B cell (primary cell): ENCODE measurements at places on chromosomes 13 and 19. TPM values are rescaled to one million over a fixed set of nuclear protein-coding genes. Genes with fewer than 3 reads are reported as not detected.

Gene GPC6
- total RNA-seq = not detected in 2 replicates

Gene MLLT1
- total RNA-seq = 40.2 and 45.7 TPM in 2 replicates

Gene DPF1
- not detected in 2 replicates for total RNA-seq

- no peak for DNase-seq
Measured at GRCh38 chr13:93673885-93674284, 447.3 kb downstream of the GPC6 start.

DNA sequence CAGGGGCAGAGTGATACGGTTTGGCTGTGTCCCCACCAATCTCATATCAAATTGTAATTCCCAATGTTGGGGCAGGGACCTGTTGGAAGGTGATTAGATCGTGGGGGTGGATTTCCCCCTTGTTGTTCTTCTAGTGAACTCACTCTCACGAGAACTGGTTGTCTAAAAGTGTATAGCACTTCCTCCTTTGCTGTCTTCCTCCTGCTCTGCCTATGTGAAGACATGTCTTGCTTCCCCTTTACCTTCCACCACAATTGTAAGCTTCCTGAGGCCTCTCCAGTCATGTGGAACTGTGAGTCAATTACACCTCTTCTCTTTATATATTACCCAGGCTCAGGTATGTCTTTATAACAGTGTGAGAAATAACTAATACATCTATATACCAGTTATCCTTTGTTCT is 706.4 kb upstream of the KLHL1 start:
- no peak for DNase-seq

DNA sequence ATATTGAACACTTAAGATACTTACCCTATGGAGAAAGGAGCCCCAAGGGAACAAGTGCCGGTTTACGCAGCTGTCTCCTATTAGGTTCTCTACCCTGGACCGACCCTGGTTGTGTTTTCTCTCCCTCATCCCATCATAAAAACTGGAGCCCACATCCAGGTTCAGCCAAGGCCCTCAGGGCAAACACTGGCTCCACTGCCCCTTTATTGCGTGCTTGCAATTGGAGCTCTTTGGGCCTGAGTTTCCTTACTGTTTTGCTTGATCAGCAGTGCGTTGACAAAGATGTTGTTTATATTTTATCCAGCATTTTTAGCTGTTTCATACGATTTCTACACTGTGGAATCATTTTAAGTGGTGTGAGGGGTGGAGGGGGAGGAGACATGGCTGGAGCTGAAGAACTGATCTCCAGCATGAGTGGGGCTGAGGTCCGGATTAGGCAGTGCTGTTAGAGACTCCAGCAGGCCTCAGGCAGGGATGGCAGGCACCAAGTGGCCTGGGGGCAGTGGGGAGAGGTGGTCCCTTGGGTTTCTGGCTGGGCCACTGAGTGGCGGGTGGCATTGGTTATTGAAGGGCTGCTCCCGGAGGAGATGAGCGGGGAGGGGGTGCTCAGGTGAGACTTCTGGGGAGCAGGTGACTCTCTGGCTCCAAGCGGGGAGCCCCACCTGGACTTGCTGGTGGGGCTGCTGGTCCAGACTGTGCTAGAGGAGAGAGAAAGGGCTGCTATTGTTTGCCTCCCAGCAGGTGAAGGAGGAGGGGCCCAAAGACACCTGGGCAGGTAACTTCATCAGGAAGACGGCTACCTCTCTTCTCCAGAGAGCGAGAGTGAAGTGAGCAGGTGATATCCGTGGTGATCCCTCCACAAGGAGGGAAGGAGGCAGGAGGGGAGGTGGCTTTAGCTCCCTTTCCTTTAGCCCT is 62.4 kb upstream of the RNF113B start:
- no peak for DNase-seq

DNA sequence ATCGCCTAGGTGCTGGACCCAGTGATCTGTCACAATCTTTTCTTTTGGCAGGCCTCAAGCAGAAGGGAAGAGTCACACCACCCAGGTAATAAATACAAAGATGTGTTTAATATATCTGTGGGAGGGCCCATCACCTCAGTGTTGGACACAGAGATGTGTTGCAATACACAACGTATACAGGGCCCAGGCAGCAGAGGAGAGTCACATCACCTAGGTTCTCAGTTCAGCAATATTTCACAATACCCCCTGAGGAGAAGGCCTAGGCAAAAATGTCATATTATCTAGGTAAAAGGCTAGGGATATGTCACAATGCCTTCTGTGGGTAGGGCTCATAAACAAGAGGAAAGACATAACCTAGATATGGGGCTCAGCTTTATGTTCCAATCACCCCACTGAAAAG is 53.5 kb upstream of the ZNF728 start:
- DNase-seq = no peak

GRCh38 chr13:85806553-85807175 is 7.4 kb upstream of the SLITRK6 start:
- DNase-seq = peak; percentile 9

DNA sequence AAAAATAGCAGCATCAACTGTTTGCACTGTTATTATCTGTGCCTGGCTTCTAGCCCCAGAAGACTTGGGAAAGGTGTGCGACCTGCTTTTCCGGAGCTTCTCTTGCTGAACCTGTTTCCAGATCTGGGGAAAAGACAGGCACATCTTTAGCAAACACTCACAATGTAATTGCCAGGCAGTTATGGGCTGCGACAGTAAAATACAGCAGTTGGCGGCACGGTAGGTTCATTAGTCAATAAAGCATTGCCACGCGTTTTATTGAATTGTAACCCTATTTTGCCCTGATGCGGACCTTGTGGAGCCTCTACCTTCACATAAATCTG is 223.7 kb upstream of the TSHZ3 start:
- DNase-seq = no peak

- DNase-seq = no peak
Measured at GRCh38 chr19:46490774-46491173, 4.9 kb downstream of the PNMA8B start.

- DNase-seq = no peak
Measured at GRCh38 chr13:50690006-50690405, 153.5 kb downstream of the DLEU7 start.

Gene UPF3A
- total RNA-seq = 106 and 109 TPM in 2 replicates

GRCh38 chr19:49216071-49216470 is 58.5 kb downstream of the TRPM4 start:
- DNase-seq = no peak

GRCh38 chr13:47287291-47287751 is 390.5 kb upstream of the HTR2A start:
- DNase-seq = no peak

GRCh38 chr13:32019612-32020233 is 11.9 kb upstream of the FRY start:
- peak; percentile 62 for DNase-seq

Gene NPAS1
- 1.1 TPM in 2 replicates for total RNA-seq

DNA sequence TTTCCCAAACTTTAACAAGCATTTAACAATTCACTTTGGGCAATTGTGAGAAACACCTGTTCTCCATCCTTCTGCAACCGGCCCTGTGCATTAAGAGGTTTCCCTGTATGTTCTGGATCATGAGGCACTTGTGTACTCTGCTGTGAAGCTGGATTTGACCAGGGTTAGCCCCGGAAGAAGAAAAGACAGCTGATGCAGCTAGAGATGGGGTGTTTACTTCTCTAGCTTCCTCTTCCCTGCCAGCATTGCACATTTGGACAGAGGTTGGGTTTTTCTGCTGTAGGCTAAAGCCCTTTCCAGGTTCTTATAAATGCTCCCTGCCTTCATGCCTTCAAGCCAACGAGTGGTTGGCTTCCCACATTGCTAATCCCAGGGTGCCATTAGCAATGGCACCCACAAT is 20.9 kb downstream of the MBD3L2B start:
- no peak for DNase-seq
